ENCODE measurements at places on chromosomes 16 and 17. TPM values are rescaled to one million over a fixed set of nuclear protein-coding genes. Genes with fewer than 3 reads are reported as not detected.
A peak's percentile ranks its signal among the peaks of the same experiment; 100 is the strongest.

- no peak for DNase-seq
Measured at GRCh38 chr17:63960006-63960405, 12.7 kb downstream of the SCN4A start.

- no peak for DNase-seq
Measured at GRCh38 chr16:89907055-89907814, 11.4 kb upstream of the MC1R start.

DNA sequence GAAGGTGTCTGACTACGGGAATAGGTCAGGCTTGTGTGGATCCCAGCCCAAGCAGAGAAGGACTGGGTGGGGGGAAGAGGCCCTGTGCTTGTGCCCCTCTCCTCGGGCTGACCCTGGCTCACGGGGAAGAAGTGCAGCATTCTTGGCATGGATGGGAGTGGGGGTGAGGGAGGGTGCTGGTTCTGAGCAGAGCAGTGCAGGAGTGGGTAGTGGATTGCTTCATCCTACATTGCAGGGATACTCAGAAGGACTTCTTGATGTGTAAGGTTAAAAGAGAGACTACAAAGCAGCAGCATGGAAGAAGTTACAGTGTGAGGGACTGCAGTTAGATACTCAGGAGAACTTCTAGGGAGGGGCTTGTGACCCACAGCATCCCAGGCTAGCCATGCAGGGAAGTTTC lies 2.1 kb downstream of the ARHGAP23 start:
- DNase-seq = no peak

- no peak for DNase-seq
Measured at GRCh38 chr17:55282379-55282702, 17.6 kb downstream of the HLF start.

GRCh38 chr16:82368041-82368440 lies 198.0 kb upstream of the MPHOSPH6 start:
- peak; percentile 26 for DNase-seq

- no peak for DNase-seq
Measured at GRCh38 chr17:50728112-50728429, 8.7 kb downstream of the LUC7L3 start.

GRCh38 chr17:28734712-28735241 lies 6.2 kb downstream of the NEK8 start:
- no peak for DNase-seq

DNA sequence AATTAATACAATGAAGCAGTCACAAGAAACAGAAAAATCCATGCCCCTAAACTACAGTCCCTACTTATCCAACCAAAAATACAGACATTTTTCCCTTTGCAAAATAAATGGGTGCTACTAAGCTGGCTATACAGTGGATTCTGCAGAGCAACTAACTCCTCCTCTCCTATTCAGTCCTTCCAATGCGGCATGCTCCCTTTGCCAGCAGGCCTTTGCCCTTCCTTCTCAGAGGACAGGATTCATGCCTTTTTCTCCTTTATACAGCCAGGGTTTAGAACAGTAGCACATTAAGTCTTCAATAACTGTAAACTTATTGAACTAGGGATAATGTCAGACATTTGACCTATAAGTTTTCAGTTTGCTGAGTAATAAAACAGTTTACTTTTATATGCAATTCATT lies 70.2 kb downstream of the SMURF2 start:
- no peak for DNase-seq

DNA sequence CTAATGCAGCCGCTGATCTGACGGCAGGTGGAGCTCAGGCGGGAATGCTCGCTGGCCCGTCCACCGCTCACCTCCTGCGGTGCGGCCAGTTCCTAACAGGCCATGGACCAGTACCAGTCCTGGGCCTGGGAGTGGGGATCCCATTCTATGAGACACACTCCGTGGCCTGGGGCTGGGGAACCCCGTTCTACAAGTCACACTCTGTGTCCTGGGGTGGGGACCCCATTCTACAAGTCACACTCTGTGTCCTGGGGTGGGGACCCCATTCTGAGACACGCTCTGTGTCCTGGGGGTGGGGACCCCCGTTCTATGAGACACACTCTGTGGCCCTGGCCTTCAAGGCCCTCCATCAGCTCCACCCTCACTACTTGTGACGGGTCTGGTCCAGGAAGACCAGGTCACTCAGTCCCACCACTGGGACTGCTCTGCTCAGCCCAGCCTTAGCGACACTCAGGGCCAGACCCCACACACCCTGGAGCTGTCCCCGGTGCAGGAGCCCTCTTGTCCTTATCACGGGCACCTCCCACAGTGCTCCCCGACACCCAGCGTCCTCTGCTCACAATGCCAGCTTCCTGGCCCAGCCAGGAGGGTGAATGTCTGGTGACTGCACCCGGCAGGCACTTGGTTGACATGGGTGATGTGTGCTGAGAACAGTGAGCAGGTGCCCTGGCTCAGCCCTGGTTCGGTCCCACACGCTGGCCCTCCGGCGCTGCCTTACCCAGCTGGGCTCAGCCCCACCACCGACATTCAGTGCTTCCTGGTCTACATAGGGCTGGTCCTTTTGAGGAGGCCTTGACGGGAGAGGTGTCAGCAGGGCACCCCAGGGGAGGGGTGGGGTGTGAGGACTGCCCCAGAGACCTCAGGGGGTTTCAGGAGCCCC lies 89.1 kb downstream of the TBC1D16 start:
- DNase-seq = no peak

- DNase-seq = peak; percentile 93
Measured at GRCh38 chr16:68490829-68491575, 42.7 kb upstream of the SMPD3 start.

DNA sequence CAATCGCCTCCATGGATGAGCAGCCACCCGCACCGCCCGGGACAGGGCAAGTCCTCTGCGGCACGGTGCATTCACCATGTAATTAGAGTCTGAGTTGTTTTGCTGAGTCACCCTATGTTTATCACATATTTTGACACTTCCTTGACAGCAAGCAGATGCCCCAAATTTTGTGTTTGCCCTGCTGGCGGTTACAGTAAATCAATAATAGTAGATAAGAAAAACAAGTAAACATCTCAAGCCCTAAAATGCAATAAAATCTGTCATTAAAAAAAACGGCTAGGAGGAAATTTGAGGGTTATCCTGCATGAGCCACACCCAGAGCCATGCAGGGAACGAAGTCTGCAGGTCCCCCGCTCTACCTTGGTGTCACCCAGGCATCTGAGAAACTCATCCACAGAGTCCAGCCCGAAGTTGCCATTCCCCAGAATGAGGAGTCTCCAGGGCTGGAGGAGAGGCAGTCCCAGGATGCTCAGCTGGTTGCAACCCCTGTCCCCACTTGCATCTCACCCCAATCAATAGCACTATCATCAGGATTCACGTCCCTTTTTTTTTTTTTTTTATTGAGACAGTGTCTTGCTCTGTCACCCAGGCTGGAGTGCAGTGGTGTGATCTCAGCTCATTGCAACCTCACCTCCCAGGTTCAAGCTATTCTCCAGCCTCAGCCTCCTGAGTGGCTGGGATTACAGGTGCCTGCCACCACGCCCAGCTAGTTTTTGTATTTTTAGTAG lies 16.5 kb upstream of the ST6GALNAC1 start:
- DNase-seq = peak; percentile 96

DNA sequence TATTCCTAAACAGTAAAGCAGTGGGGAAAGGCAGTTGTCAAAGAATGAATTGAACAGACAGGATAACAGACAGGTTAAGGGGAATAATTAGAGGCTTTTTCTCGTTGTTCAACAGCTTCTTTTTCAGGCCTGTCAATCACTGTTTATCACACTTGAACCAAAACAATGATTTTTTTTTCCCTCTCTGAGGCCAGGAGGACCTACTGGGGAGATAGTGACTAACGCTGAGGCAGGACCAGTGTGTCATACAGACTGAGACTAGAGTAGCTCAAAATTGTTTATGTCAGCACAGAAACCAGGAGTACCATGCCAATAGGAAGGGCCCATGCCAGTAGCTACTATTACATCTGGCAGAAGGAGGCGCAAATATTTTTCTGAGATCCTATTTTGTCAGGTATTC lies 41.3 kb upstream of the NLK start:
- DNase-seq = no peak

GRCh38 chr17:57899822-57900221 lies 50.0 kb upstream of the MRPS23 start:
- peak; percentile 68 for DNase-seq

DNA sequence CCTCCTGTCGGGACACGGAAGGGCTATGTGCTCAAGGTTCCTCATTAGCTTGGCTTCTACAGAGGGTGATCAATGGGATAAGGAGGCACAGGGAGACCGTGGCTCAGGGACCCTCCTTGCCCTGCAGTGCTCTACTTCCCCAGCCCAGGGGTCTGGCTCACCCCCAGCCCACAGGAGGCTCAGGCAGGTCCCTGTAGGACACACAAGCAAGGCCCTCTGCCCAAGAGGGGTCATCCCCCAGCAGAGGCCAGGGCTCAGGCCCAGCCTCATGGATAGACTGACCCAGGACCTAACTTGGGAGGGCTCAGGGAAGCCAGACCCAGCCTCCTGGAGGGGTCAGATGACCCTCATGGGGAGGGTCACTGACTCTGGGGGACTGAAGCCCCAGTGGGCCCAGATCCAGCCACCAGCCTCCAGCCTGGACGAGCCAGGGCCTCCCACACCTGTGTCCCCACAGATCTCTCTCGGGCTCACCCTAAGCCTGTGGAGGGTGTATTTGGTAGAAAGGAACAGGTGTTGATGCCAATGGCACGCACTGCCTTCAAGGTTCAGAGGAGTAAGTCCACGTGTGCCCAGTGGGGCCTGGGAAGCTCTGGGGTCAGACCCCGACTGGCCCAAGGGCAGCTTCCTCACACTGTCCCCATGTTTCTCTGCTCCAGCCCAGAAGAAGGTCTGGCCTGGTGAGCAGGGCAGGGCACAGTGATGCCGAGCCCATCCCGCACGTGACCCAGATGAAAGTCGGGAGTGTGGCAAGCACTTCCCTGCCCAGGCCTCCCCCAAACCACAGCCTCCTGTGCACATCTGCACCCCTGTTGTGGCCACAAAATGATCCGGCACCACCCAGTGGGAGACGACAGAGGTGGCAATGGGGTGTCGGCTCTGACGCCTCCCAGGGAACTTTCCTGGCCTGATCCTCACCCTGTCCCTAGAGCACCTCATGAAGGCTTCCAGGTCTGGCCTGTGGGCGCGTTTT lies 10.9 kb upstream of the KRTAP17-1 start:
- no peak for DNase-seq

GRCh38 chr17:40026816-40027613 lies 11.8 kb downstream of the CSF3 start:
- peak; percentile 90 for DNase-seq

DNA sequence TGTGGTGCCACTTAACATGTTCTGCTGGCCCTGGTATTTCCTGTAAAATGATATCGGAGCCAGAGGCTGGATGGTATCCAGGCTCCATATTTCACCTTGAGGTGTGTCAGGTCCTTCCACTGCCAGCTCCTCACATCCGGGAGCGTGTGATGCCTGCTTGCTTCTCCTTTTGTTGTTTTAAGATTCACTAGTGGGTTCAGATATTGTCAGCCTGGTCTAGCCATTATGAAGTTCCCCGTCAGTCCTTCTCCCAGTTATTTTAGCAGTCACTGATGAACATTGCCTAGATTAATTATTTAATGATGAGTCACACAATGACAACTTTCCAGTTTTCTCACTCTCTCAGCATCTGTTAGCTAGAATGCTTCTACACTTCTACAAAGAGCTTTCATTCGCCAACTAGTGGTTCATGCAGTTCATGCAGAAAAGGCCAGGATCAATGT lies 11.3 kb downstream of the DNAAF1 start:
- no peak for DNase-seq

- DNase-seq = no peak
Measured at GRCh38 chr17:28189667-28190066, 129.3 kb upstream of the TMEM97 start.

- DNase-seq = peak; percentile 49
Measured at GRCh38 chr17:55348749-55349354, 72.8 kb downstream of the MMD start.

DNA sequence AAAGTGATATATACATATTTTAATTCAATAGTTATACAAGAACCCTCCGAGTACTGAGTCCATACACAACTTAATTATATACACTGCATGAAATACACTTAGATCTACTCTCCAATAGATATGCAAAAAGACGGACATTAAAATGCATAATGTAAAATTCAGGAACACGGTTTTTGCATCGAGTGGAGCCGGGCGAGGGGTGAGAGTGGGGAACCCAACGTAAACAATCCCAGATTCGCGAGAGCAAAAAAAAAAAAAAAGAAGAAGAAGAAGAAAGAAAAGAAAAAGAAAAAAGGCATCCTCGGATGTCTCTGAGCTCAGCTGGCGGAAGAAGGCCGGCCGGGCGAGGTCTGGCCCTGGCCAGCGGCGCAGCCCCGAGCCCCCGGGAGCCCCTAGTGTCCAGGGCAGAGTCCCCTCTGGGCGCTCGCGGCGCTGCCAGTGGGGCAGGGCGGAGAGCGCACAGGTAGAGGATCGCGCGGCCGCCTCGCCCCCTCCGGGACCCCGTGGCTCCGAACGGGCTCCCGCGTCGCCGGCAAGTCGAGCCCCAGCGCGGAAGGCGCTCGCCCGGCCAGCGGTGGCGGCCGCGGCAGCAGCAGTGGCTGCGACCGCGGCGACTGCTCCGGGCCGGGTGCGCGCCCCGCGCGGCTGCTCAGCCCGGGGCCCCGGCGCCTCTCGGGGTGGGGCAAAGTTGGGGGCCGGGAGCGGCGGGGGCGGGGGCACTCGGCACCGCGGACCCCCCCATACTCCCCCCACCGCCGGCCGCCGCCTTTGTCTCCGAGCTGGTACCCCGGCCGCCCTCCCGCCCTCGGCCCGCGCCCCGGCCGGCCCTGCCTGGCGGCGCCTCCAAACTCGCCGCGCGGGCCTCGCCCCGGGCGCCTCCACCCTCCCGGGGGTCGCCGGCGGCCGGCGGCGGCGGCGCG lies 9.6 kb upstream of the ZFHX3 start:
- DNase-seq = peak; percentile 57

GRCh38 chr17:19652595-19652994 lies 4.0 kb downstream of the ALDH3A2 start:
- no peak for DNase-seq

- DNase-seq = no peak
Measured at GRCh38 chr17:47730681-47731080, 2.4 kb upstream of the TBX21 start.

Gene MYH3
- total RNA-seq = 3.5 TPM

Gene VMP1
- total RNA-seq = 168 TPM

Gene XAF1
- total RNA-seq = 10.0 TPM

Gene KRT31
- not detected for total RNA-seq

Gene BAIAP3
- total RNA-seq = 3.0 TPM

Gene LITAFD
- total RNA-seq = not detected

Gene DRC3
- 28.7 TPM for total RNA-seq

Gene ADORA2B
- not detected for total RNA-seq

Gene DOK4
- total RNA-seq = 16.9 TPM

Gene SPIRE2
- 7.0 TPM for total RNA-seq
